Right forelimb (tissue), 1 donor: ENCODE measurements at places on chromosomes 13 and 19.

- no peak for DNase-seq
These were observed 359.4 kb downstream of the ITGBL1 start for GRCh38 chr13:101811881-101812280.

DNA sequence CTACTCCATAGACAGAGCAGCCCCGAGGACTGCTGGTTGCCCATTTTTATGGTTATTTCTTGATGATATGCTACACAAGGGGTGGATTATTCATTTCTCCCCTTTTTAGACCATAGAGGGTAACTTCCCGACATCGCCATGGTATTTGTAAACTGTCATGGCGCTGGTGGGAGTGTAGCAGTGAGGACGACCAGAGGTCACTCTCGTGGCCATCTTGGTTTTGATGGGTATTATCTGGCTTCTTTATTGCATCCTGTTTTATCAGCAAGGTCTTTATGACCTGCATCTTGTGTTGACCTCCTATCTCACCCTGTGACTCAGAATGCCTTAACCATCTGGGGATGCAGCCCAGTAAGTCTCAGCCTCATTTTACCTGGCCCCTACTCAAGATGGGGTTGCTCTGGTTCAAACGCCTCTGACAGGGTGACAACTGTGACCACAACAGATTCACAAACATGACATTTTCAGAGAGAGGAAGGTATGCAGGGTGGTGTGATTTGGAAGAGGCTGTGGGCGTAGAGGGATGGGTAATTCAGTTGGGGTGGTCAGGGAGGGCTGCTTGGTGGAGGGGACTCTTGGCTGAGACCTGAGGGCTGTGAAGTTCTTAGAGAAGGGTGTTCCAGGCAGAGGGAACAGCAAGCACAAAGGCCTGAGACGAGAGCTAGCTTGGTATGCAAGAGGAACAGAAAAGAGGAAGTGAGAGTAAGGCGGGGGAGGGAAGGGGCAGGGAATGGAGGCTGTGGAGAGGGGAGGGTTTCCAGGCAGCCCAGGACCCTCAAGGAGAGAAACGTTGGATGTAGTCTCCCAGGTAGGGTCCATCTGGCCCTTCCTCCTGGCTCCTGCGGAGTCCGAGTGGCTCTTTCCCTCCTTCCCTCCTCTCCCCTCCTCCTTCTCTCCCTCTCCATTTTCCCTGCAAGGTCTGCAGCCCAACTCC is 23.5 kb downstream of the FAM187B start:
- DNase-seq, result no peak

DNA sequence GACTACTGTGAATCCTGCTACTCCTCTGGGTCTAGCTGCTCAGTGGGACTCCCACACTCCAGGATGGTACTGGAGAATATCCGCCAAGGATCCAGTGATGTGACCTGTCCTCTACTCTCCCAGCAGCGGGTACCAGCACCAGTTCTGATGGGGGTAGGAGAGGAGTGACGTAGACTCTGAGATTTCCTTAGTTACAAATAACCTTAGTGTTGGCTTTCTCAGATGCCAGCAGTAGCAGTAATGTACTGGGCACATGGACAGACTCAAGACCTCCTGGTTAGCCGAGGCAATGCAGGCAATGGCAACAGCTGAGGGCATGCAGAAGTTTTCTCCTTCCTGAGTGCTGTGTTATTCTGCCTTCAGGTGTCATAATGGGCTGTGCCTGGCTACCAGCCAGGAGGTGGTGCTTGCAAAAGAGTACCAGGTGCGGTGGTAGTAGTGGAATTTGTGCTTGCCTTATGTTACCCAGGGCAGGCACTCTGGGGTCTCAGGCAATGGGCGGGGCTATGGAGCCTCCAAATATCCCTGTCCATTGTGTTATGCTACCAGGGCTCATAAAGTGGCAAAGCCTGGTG is 105.3 kb upstream of the KLF5 start:
- no peak for DNase-seq

DNA sequence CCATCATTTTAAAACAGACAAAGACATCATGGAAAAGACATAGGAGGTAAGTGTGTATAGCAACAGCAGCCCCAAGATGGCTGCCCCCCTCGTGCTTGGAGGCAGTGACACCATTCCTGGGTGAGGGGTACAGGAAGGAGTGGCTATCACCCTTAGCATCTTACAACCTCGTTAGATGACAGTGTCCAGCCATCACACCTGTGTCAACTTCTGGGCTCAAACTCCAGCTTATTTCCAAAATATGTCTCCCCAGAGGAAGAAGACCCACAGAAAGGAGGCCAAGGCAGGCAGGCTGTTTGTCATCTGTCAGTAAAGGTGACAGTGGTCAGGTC is 27.5 kb downstream of the EPS15L1 start:
- DNase-seq, result no peak

- DNase-seq, result no peak
These were observed 340.3 kb downstream of the OLFM4 start for GRCh38 chr13:53368948-53369347.

DNA sequence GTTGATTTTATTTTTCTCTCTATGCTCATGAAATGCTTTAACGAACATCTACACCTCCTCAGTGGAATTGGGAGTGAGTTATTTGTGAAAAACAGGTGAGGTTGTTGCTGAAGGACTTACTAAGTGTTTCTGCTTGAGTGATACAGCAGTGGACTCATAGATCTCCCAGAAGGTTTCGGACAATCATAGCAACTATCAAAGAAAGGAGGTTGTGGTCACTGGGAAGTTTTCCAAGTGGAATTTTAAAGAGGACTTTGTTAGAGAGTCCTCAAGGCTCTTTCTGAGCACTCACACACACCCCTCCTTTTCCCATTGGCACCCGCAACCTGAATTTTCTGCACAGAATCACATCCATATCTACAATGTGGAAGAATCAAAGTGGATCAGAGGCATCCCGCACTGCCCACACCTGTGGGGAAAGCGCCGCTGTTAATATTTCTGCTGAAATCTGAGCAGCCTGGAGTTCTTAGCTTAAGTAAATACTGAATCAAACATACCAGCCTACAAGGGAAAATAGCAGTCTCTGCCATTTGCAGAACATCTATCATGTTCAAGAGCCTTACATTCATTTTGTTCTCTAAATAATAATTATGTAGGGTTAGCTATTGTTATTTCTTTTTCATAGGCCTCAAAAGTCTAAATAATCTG is 719.4 kb downstream of the DIAPH3 start:
- DNase-seq, result no peak

DNA sequence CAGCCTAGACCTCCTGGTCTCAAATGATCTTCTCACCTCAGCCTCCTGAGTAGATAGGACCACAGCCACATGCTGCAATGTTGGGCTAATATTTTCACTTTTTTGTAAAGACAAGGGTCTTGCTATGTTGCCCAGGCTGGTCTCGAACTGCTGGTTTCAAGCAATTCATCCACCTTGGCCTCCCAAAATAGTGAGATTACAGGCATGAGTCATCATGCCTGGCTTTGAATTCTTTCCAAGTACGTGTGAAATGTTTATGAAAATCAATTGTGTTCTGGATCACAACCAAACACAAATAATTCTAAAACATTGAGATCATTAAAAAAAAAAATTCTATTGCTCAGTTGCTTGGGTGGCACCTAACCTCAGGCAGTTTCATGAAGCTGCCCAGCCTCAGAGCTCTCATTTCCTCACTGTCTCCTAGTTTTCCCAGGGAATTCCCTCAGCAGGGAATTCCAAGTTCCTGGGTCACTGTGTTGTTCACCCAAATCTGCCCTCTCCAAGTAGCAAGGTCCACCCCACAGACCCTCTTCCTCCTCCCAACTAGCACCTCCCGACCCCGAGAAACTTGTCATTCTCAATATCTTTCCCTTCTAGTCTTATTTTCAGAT is 44.8 kb downstream of the ING1 start:
- no peak for DNase-seq

GRCh38 chr19:2575734-2576481 is 100.0 kb downstream of the GADD45B start:
- DNase-seq, result no peak

GRCh38 chr13:104014803-104015645 is 948.8 kb upstream of the SLC10A2 start:
- no peak for DNase-seq

- DNase-seq, result no peak
These were observed 183.4 kb downstream of the RFC3 start for GRCh38 chr13:34001389-34001788.

- DNase-seq, result peak; percentile 81
These were observed 26.1 kb downstream of the GAS6 start for GRCh38 chr13:113837560-113838355.

GRCh38 chr19:18450931-18451836 is 13.3 kb upstream of the ISYNA1 start:
- DNase-seq, result peak; percentile 94

DNA sequence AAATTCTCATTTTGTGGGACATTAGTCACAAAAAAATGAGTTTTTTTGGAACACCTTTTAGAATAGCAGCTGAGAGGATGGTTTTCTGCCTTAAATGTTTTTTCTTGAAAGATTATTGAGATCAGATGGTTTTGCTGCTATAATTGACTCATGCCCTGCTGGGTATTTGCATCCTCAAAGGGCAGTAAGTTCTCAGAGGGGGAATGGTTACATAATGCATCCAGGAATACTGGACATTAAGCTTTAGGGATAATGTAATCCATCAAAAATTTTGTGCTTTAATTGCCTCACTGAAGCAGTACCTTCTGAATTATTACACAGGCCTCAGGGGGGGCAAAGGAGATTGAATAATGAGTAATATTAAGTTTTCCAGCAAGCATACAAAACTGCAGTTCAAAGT is 866.3 kb upstream of the SPRY2 start:
- no peak for DNase-seq

DNA sequence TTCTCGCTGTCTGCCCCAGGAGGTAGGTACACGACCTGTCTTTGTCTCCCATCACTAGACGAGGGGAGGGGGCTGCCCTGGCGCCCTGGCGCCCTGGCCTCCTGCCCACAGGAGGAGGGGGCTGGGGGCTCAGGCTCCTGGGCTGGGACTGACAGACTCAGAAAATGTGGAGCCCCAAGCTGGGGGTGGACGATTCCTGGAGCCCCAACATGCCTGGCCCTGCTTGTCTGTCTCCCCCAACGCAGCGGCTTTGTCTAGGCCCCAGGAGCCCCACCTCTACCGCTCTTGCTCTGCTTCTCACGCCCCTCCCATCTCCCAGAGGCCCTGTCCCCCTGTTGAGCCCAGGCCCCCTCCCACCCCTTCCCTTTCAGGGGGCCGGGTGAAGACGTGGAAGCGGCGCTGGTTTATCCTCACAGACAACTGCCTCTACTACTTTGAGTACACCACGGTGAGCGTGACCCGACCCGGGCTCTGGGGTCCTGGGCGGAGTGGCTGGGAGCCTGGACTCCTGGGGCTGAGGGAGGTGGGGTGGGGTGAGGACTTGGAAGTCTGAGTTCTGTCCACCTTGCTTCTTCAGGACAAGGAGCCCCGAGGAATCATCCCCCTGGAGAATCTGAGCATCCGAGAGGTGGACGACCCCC is 8.6 kb downstream of the CYTH2 start:
- no peak for DNase-seq

DNA sequence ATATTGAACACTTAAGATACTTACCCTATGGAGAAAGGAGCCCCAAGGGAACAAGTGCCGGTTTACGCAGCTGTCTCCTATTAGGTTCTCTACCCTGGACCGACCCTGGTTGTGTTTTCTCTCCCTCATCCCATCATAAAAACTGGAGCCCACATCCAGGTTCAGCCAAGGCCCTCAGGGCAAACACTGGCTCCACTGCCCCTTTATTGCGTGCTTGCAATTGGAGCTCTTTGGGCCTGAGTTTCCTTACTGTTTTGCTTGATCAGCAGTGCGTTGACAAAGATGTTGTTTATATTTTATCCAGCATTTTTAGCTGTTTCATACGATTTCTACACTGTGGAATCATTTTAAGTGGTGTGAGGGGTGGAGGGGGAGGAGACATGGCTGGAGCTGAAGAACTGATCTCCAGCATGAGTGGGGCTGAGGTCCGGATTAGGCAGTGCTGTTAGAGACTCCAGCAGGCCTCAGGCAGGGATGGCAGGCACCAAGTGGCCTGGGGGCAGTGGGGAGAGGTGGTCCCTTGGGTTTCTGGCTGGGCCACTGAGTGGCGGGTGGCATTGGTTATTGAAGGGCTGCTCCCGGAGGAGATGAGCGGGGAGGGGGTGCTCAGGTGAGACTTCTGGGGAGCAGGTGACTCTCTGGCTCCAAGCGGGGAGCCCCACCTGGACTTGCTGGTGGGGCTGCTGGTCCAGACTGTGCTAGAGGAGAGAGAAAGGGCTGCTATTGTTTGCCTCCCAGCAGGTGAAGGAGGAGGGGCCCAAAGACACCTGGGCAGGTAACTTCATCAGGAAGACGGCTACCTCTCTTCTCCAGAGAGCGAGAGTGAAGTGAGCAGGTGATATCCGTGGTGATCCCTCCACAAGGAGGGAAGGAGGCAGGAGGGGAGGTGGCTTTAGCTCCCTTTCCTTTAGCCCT is 62.4 kb upstream of the RNF113B start:
- DNase-seq, result no peak

GRCh38 chr19:38004186-38004520 is 97.1 kb downstream of the SIPA1L3 start:
- DNase-seq, result no peak

DNA sequence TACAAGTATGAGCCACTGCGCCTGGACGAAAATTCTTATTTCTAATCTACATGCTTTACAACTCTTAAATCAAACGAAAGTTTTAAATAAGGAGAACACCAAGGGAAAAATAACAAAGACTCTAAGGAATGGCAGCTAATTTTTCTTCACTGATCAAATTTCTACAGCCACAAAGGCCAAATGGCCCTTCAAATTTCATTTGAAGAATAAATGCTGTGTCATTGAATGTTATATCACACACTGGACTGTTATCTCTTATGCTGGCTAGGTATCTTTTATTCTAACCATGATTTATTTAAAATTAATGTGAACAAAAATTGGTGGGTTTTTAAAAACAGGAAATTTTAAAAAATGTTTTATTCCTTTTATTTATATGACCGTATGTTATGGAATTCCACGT is 14.1 kb downstream of the SMAD9 start:
- DNase-seq, result no peak

GRCh38 chr13:45180303-45180702 is 20.5 kb downstream of the KCTD4 start:
- no peak for DNase-seq

DNA sequence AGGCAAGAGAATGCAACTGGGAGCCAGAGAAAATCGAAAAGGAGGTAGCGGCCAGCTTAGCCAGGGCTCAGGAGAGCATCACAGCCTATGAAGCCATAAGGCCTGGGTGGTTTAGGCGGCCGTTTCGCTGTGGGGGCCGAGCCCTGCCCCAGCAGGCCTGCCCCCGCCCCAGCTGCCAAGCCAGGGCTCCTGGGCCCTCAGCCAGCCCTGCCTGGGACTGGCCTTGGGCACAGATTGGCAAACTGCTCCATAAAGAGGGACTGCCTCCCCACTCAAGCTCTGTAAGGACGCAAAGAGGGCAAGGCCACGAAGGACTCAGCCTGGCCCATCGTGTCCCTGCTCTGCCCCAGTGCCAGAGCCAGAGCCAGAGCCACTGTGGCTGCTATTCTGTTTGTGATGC is 10.2 kb downstream of the ZNF653 start:
- DNase-seq, result no peak

DNA sequence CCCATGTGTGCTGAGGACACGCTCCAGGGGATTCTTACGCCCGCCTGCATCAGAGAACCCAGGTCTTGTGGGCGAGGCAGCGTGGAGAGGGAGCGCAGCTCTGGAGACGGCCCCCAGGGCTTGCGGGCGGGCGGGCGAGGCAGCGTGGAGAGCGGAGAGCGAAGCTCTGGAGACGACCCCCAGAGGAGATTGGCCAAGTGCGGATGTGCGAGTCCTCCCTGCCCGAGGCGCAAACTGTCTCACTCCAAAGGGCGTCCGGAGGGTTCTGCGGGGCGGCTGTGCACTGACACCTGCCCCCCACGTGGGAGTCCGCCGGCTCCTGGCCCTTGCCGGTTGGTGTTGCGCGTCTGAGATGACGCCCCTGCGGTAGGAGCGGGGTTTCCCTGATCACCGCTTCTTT is 39.8 kb downstream of the MCF2L start:
- DNase-seq, result no peak

- no peak for DNase-seq
These were observed 99.3 kb downstream of the ZNF536 start for GRCh38 chr19:30471441-30471840.
